T1000 (cell line): ENCODE measurements at places on chromosomes 1 and 21.

GRCh38 chr1:46053734-46054133, 78.7 kb downstream of the PIK3R3 start:
- DNase-seq = no peak

DNA sequence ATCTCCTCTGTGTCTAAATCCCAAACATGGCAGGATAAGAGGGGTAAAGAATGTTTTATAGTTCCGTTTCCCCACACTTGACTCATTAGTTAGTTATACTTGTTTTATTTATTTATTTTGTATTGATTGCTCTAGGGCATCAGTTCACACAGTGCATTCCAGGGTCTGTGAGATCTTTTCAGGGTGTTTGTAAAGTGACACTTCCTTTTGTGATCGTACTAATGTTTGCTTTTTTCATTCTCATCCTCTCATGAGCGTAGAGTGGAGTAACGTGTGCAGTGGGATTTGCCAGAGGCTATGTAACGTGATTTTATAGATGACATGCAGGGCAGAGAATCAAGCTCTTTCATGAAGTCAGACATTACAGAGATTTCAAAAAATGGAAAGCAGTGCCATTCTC, 103.2 kb downstream of the SCCPDH start:
- peak; percentile 6 for DNase-seq

DNA sequence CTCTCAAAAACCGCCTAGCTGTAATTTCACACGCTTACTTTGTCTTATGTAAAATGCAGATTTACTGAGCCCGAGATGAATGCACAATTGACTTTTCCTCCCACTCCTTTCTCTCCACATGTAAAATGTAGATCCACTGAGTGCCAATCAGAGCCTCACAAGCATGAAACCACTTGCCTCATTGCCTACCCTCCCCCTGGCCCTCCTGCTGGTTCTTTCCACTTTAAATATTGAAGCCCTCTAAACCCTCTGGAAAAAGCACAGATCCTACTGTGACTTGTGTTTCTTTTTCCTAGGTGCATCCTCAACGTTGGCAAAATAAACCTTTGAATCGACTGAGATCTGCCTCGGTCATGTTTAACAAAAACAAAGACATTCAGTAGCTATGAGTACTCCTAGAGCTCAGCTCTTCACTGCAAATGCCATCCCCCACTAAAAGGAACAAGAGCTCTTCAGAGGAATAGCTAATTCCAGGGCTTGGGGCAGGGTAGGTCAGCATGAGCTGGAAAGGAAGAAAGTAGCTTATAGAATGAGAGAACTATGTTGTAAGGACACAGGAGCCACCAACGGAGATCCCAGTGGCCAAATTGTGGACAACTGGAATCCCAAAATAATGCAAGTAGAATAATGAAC, 365.5 kb upstream of the RUNX1 start:
- DNase-seq = no peak

- no peak for DNase-seq
Measured at GRCh38 chr1:1419813-1420653, 1.0 kb downstream of the ANKRD65 start.

DNA sequence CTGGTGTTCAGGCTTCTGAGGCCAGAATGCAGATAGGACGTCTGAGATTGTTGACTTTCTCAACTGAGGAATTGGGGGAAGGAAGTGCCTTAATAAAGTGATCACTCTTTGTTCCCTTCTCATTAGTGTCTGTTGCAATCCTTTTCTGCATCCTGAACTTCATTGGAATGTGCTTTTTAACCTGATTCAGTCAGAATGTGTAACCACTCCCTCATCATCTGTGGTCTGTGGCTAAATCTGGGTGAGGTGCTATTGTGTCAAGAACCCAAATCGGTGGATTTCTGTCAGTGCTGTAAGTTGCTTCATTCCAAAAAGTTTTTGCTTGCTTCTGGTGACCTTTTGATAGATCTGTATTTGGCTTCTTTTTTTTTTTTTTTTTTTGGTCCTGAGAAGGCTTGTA, 38.2 kb downstream of the ARID1A start:
- DNase-seq = no peak

DNA sequence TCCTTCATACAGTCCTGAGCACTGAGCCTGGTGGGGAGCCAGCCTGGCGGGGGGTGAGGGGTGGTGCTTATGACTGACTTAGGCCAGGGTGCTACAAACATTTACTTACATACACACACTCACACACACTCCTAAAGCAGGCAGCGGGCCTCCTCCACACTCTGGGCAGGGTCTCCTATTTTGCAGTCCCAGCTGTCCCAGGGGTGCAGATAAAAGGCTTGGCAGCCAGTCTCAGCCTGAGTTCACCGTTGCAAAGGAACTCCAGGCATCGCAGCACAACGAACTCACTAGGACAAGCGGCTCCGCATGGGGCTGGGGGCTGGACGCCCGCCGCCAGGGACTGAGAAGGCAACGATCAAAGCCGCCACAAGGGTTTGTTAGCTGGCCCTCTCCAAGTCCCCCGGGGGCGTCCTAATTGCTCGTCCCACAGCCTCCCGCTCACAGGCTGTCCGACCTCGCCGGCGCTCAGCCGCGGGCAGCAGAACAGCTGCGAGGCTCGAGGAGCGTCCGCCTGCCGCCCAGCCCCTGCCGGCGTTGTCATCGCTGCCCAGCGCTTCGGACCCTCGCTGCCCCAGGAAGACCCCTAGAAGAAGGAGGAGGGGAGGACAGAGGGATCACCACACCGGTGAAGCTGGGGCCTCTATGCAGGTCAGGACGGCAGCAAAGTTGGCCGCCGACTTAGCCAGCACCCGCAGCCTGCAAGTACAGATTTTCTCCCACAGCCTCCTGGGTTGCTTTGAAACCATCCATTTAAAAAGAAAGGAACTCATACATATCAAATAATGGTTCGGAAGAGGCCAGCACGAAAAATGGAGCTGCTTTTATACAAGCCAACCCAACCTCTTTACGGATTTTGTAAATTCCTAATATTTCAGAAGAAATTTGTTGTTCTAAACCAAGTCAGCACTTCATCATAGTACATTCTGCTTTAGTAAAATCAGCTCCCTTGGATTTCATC, 6.2 kb downstream of the BARHL2 start:
- DNase-seq = no peak
